Activated T-cell treated with anti-CD3 and anti-CD28 coated beads, Interleukin-2, amount 50 U/mL, for 4 hours (primary cell): ENCODE measurements at places on chromosomes 4 and X.

GRCh38 chr4:67820903-67821302, 62.9 kb downstream of the TMPRSS11D start:
- DNase-seq = no peak

- no peak for DNase-seq
Measured at GRCh38 chr4:105944540-105944939, 49.3 kb downstream of the NPNT start.

GRCh38 chrX:141903400-141904155, at the start of gene MAGEC1:
Gene MAGEC1, plus strand, starts transcription at chrX:141903894. Its CDS starts 1,179 bp downstream, at chrX:141905073.
- no peak for DNase-seq

DNA sequence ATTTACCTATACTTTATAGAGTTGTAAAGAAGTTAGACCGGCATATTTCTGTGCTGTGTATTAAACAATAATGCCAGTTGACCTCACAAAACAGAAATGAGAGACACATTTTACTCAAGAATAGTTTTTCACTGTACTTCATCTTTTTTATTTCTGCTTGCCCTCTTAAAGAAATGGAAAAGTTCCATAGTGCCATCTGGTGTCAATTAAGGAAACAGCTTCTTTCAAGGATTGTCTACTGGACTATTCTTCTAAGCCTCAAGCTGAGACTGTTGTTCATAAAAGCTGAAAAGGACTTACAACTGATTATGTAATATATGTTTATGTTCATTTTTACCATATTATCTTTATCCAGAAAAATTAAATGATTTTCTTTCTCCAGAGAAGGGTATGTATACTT, 1523.7 kb downstream of the ARAP2 start:
- DNase-seq = no peak

DNA sequence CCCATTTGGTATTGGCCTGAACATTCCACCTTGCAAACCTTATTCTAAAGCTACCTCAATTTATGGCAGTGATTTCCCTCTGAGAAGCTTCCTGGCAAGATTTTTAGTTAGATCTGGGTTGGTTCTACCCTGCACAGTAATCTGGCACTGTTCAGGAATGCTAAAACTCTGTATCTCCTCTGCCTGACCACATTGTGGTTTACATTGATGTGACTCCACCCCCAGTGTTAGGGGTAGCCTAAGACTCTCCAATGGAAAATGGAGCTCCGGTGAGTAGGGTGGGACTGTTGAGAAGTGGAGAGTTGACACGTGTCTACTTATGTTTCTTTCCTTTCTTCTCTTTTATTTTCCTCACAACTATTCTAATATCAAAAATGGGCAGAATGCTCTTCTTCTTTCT, 45.4 kb downstream of the BMPR1B start:
- DNase-seq = no peak

DNA sequence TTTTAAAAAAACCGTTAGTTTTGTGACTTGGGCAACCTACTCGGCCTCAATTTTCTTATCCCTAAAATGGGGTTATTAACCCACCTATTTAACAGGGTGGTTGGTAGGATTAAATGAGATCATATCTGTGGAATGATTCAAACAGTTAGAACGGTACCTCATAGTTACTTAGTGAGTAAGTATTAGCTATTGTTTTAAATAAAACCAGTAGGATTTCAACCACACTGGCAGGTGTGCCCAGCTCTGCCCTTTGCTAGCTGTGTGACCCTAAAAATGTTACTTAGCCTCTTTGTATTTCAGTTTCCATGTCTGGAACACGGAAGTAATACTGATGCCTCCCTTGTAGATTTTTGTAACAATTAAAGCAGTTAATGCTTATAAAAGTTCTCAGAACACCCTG, 225.8 kb upstream of the SPRY1 start:
- no peak for DNase-seq

GRCh38 chrX:70262952-70263567, 3.1 kb upstream of the P2RY4 start:
- DNase-seq = no peak

DNA sequence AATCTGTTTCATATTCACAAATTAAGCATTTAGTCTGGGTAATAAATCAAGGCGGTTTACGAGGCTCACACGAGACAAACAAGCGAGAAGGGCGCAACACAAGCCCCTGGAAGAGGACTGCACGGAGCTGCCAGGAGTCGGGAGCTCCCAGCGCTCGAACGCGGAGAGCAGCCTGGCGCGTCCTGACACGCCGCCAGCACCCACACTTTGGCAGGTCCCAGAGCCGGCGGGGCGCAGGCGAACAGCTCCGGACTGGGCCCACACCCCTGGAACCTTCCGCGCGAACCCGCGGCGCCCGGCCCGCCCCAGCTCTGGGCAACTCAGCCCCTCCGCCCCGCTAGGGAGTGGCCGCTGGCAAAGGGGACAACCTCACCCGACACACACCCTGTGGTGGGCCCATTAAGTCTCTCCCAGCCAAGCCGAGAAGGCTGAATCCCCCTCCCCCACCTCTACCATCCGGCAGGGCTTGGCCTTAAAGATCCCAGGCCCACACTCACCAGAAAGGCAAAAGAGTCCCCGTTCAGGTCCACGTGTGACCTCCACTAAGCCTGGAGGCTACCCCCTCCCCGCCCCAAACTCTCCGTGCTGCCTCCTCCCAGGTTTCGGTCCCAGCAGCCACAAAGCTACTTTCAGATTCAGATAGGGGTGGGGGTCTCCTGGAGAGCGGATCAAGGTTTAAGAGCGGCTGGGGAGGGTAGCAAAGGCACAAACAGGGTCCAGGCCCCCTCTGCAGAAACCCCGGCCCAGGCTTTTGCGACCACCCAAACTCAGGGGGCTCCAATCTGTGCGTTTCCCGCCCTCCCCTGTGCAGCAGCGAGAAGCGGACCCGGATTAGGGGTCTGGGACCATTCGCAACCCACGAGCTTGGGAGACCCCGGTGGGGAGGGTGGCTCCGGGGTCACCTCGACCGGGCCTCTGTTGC, 47.5 kb upstream of the BCOR start:
- no peak for DNase-seq

- no peak for DNase-seq
Measured at GRCh38 chrX:42934020-42934726, 156.2 kb upstream of the PPP1R2C start.

DNA sequence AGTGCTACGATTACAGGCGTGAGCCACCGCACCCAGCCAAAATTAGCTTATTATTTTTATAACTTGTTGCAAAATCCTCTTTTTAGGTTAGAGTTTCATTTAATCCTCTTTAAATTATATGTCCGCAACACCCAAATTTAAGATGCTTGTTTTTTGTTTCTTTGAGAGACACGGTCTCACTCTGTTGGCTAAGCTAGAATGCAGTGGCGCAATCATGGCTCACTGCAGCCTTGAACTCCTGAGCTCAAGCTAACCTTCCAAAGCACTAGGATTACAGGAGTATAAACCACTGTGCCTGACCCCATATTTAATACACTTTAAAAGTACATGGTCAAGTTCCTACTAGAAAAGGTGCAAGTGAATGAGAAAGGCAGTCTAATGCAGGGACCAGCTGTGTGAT, 2.2 kb downstream of the RBBP7 start:
- no peak for DNase-seq

GRCh38 chr4:112852601-112853000, 196.9 kb upstream of the ANK2 start:
- no peak for DNase-seq

DNA sequence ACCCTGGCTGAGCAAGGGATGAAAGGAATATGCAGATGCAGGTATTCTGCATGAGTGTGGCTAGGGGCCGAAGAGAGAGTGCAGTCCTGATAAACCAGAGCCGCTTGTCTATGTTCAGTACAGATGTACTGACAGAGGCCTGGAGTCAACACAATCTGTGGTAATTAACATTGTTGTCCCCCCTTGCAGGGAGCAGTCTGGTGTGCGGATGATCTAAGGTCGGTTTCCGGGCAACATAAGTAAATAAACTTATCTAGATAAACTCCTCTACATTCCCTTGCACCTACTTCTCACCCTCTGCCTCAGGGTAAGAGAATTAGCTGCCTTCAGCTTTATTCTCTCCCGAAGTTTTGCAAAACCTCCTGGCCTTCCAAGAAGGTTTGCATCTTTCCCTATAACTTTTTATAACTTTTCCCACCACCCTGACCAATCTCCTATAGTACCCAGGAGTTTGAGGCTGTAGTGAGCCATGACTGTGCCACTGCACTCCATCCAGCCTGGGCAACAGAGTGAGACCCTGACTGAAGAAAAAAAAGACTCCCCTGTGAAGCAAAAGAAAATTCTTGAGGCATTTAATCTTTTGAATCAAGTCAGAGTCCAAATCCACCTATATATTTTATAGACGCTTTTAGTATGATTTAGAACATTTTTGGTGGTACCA, 26.6 kb downstream of the SNX25 start:
- DNase-seq = no peak

DNA sequence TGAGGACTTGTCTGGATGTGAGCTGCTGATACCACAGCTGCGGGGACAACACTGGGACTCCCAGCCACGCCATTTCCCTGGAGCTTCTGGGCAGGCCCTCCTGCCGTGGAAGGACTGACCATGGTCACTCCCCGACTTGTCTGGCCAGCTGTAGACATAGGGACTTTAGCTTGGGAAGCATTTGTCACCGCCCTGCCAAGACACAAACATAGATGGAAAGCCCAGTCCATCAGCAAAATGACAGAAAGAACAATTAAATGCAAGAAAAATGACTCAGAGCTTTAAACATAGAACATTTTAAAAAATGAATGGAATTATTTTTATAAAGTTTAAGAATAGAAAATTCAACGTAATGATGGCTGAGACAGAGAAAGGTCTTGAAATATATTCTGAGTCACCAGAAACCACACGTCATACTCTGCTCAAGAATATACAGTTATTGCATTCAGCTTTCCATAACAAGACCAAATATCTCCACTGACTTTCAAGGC, 107.6 kb upstream of the CBR4 start:
- no peak for DNase-seq

DNA sequence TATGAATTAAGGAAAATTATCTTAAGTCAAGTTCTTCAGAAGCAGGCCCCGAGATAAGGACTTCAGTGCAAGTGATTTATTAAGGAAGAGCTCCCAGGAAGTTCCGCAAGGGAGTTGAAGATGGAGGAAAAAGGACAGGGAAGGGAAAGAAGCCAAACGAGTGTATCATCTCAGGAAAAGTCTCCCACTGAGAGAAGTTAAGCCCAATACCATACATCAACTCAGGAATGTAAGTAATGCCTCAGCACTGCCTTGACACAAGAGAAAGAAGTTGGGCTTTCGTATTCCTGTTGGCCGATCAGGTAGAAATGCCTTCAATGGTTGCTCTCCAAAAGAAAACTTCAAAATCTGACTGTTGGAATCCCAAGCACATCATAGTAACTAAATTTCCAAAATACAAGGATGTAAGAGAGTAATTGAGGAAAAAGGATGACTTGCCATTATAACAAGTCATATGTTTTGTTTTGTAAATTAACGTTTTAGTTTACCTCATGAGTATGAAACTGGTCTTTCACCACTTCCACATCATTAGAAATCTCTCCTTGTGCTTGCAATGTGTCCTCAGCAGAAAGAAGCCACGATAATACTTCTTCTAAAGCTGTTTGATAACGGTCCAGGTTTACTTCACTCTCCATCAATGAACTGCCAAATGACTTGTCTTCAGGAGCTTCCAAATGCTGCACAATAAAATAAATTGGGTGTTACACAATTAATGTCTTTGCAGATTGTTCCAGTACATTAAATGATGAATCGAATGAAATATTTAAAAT, 566.7 kb downstream of the DMD start:
- DNase-seq = no peak

- DNase-seq = no peak
Measured at GRCh38 chr4:82371497-82371896, 2.3 kb downstream of the HNRNPD start.

DNA sequence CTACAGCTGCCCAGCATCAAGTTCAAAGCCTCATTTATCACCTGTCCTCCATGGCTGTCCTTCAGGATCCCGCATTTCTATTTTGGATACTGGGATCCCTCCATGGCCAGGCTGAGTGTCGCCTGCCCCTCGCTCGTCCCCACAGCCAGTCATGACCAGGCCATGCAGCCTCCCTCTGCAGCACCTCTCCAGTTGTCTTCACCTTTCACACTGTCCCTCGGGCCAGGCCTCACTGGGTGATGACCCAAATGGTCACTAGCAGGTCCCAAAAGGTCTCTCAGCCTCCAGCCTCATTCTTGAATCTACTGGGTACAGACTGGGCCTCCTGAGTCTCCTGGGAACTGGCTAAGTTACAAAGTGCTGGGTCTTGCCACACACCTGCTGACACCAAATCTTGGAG, 48.7 kb upstream of the HELT start:
- no peak for DNase-seq

- DNase-seq = no peak
Measured at GRCh38 chrX:22053481-22053880, 21.4 kb downstream of the PHEX start.

DNA sequence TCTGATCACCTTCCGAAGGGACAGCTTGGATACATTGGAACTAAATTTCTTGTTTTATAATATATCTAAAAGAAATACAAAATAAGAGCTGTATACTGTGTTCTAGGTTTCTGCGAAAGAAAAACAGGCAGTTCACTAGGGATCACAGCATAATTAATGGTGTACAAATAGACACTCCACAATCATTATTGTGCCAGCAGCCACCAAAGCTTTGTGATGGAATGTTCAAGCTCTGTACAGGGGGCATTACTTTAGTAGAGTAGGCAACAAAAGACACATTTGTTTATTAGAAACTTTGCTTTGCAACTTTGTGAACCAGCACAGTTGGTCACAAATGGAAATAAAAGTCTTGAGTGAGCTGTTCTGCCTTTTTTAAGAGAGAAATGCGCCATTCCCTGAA, 49.3 kb downstream of the SGMS2 start:
- no peak for DNase-seq

DNA sequence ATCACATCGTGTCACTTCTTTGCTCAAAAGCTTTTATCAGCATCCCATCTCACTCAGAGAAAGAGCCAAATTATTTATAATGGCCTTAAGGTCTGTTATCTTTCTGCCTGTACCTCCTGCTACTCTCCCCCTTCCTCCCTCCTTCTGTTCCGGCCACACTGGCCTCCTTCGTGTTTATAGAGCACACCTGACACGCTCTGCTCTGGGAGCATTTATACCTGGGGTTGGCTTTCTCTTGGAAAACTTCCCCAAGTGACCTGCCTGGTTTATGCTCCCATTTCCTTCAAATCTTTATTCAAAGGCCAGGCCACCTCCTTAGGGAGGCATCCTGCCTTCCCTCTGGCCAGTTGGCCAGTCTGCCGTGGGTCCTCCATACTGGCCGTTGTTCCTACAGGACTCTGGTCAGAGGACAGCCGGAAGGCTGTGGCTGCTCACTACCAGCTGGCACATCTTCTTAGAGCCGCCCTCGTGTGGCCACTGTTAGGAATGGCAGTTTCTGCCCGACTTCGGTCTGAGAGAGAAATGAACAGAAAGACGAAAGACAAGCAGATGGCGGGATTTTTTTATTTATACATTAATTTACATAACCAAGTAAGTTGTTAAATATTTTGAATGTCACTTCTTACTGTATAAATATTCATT, 80.2 kb upstream of the CBLL2 start:
- DNase-seq = peak; percentile 41
